Epithelial cell of esophagus (primary cell): ENCODE measurements at places on chromosomes 1 and 21.

- DNase-seq, result no peak
These were observed 11.7 kb upstream of the EPHA8 start for GRCh38 chr1:22551591-22551990.

DNA sequence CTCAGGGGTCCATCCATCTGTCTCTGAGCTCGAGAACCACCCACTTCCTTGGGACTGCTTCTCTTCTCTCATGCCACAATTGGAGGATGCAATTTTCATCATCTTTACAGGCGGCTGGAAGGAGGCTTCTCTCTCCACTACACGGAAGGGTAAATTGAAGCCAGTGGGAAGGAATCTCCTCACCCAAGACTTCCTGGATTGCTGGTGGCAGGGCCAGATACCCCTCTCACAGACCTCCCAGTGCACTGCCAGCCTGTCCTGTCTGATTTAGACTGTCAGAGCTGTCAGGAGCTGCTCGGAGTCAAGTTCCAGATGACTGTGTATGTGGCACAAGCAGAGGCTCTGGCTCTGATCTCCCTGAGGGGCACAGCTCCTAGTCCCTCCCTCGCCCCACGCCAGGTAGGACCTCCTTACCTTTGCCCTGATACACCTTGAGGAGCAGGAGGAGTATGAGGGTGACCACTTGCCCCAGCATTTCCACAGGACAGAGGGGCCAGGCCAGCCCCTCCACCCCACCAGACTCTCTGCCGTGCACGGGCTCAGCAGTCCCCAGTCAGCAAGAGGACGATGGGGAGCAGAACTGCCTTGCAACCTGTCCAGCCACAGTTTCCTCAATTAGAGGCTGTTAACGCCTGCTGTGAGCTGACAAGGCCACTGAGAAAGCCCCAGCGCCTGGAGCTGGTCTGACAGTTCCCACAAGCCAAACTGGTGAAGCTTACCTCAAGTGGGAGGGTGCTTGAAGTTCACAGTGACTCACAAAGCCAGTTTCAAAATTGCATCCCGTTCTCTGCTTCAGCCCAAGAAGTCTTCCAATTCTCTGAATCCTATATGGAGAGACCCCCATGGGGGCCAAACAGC, at the start of gene CD244:
CD244 (minus strand) TSS at position 685 of the 858 bp plus-strand sequence; CDS start at position 475, 210 bp downstream.
- peak; percentile 79 for DNase-seq

DNA sequence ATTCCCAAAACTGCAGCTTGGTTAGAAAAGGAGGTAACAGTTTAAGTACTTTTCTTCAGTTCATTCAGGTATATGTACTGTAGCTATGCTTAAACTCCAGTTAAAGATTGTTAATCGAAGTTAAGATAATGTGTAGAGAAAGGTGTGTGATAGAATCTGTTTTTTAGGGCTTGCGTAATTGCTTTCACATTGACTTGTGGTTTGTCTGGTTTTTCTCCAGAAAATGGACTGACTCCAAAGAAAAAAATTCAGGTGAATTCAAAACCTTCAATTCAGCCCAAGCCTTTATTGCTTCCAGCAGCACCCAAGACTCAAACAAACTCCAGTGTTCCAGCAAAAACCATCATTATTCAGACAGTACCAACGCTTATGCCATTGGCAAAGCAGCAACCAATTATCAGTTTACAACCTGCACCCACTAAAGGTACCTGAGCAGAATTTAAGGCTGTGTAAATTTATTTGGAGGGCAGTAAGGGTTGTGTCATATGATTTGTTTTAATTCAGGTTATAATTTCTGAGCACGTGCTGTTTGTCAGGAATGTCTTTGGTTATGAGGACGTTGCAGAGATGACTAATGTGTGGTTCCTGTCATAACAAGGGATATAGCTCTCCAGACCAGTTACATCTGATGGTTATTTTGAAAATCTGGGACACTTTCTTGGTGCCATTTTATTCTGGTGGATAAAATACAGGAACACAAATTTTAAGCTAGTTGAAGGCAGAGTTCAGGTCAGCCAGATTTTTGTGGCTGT, 26.0 kb downstream of the ATF6 start:
- DNase-seq, result peak; percentile 61

DNA sequence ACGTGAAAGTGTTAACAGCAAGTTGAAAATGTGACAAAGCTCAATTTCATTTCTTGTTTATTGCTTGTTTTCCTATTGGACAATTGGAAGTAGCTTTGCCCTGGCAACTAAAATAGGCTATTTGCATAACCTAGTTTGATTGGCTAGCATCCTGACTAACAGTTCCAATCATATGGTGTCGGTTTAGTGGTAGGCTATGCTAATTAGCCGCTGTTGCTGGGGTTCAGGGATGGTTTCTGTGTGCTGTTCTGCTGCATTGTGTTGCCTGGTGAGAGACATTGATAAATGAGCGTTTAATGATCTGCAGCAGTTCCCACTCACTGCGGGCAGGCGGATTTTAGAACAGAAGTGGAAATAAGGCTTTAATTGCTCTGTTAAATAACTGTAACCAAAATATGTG, 68.5 kb downstream of the DYRK1A start:
- DNase-seq, result peak; percentile 80

GRCh38 chr21:45246386-45247320, 41.0 kb downstream of the POFUT2 start:
- DNase-seq, result no peak

DNA sequence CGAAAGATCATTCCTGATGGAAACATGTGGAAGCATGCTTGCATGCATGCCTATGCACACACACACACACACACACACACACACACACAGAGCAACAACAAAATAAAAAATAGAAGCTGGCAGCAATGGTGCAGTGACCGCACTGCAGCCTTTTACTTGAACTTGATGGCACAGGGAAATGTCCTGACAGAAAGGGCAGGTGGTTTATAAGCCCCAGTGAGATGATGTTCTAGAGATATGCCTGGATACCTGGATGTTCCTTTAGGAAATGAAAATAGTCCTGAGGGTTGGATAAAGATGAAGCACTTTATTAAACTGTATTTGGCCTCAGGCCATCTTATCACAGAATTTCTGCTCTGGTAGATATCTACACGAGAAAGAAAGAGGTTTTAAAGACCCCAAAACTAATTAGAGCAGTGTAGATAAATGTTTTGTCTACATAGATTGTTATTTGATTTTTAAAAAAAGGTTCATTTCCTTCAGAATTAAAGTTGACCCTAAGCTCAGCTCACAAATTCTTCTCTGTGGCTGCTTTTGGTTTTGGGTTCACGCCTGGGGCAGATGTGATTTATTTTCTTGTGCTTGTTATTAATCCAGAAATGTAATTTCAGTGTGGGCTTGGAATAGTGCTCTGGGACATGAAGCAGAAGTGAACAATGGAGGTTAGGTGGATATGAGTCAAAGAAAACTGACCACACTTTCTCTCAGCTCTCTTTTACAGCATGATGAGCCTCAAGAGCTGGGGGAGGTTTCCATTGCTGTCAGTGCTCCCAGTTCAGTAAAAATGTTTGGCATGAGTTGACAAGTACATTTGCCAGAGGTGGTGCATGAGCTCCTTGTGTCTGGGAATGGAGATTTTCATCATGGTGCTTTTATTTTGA, 22.9 kb downstream of the ADAM30 start:
- peak; percentile 27 for DNase-seq

GRCh38 chr1:84644472-84644871, 45.8 kb downstream of the SSX2IP start:
- no peak for DNase-seq

GRCh38 chr1:111286912-111287311, 3.7 kb upstream of the CHIA start:
- DNase-seq, result no peak

DNA sequence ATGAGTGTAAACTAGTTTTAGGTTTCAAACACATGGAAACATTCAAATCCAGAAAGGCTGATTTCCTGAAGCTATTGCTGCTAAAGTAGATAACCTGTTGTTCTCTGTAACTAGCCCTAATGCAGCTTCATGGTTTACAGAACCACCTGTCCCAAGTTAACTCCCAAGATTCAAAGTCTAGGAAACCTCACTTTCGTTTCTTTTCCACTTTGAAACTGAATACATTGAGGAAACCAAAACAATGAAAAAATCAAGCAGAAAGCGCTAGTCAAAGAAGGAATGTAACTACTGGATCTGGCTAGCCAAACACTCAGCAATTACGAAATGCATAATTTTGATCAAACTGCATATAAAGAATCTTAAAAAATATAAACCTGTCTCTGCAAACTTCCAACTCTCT, 17.8 kb downstream of the SLC16A1 start:
- DNase-seq, result no peak

DNA sequence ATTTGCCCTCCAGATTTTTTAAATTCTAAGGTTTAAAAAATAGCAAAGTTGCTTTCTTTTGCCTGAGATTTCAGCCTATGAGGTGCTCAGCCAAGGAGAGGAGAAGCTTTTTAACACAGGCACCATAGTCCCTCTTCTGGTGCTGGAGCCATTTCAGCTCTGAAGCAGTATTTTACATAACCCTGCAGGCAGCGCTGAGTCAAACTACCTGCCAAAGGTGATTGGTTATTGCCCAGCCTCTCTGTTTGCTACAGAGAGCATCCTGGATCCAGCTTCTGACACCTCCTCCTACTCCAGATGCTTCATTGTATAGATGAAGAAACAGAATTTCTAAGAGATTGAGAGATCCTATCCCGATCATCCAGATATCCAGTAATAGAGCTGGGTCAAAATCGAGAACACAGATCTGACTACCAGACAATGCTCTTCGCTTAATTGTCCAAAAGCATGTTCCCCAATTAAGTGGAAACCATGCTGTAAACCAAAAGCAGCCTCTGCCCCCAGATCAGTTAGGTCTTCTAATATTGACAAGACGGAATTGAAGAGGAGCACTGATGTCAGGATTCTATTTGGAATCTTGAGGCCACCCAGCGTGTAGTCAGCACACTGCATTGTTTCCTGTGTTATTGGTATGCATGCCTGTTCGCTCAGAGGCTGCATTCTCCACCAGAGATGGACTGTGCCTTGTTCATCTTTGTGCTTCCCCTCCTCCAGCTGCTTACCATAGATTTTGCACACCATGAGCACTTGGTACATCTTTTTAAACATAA, 22.1 kb downstream of the RGS8 start:
- peak; percentile 39 for DNase-seq

DNA sequence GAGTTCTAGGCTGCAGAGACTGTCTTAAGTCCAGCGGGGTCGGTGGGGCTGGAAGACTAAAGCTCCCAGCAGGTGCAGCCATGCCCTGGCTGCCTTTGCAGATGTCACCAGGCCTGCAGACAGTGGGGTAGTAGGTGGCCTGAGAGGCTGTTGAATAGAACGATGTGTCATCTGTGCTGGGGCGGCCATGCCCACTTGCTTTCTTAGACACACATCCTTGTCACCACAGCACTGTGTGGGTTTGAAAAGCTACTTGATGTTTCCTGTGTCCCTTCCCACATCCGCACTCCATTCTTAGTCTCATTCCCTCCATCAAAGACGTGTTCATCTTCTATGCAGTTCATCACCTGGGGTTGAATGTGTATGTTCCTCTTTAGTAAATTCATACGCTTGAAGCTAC, 184.5 kb upstream of the TMEM51 start:
- no peak for DNase-seq

GRCh38 chr21:42112857-42113256, 41.7 kb downstream of the UMODL1 start:
- DNase-seq, result peak; percentile 51

DNA sequence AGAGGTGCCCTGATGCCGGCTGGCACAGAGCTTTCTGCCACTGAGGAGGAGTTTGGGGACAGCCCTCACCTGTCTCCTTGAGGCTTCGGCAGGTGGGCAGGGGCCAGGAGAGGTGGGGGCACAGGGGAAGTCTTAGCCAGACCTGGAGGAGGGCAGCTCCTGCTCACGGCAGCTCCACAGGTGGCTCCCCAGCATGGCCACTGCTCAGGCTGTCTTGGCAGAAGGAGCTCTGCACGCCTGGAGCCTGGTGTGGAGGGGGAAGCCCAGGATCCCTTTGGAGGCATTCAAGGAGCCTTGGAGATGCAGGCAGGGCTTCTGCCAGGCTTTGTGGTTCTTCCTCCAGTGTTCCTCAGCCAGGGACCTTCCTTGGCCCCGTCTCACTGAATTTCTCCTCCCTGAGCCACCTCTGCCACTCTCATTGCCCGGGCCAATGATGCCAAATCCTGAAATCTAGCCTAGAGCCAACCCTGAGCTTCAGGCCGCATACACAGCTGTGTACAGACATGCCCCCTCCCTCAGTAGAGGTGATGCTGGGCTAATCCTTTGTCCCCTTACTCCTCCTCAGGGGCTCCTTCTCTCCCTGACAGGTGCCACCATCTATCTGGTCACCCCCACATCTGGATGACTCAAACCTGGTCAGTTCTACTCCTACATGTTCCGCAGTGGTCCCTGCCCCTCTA, 251.8 kb upstream of the VAMP3 start:
- DNase-seq, result no peak

- DNase-seq, result no peak
These were observed 14.7 kb downstream of the BTBD19 start for GRCh38 chr1:44822981-44823451.

DNA sequence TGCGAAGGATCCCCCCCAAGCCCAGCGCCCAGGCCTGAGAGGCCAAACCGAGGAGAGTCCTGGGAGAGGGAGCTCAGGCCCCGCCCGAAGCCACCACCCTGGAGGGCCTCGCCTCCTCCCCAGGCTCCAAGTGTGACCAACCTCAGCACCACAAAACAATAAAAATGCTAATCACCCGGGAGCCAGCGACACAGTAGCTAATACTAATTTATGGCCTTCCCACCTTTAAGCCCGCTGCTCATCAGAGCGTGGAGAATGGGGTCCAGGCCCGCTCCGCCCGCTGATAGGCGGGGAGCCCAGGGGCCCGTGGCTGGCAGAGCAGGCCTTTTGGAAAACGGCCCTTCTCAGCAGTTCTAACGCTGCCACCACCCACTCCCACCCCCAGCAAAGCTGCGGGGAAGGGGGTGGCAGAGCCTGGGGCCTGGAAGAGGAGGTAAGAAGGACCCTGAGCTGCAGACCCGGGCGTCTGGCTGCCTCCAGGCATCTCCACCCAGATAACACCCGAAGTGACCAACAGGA, 20.4 kb upstream of the TAS1R2 start:
- no peak for DNase-seq

DNA sequence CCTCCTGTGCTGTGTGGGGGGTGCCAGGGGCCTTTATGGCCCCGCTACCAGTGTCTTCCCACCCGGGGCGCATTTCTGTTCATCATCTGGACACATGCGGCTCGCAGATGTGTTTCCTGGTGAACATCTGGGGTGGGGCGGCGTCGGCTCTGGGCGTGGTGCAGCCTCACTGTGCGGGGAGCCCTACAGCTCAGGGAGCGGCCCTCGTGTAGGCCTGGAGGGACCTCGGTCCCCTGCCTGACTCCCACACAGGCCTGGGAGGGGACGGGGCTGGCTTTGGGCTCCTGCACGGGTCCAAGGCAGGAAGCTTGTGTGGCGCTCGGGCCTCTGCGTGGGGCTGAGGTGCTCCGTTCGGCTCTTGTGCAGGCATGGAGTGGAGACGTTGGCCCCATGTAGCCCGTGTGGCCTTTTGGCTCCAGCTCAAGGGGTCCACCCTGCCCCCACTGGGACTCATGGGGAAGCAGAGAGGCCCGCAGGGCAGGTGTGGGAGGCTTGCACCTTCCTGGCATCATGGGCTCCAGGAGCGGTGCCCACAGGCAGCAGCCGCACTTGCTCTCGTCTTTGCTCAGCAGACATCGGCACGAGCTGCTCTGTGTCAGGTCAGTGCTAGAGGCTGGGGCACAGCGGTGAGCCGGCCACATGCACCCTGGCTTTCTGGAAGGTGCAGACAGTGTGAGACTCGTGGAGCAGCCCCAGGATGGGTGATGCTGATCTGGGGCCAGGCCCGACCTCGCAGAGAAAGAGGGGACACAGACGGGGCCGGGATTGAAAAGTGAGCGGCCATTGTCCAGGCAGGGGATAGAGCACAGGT, 90.1 kb upstream of the ACTRT2 start:
- no peak for DNase-seq

- no peak for DNase-seq
These were observed 2.7 kb downstream of the CSRP1 start for GRCh38 chr1:201504179-201504631.

- no peak for DNase-seq
These were observed 8.5 kb upstream of the SYPL2 start for GRCh38 chr1:109457819-109458218.
